CD4-positive, alpha-beta memory T cell (primary cell): ENCODE measurements at places on chromosomes 3 and 15. TPM values are rescaled to one million over a fixed set of nuclear protein-coding genes. Genes with fewer than 3 reads are reported as not detected.

The SLC2A2 gene
- not detected for total RNA-seq

The MITF gene
- total RNA-seq = 0.80 TPM

The CISH gene
- 14.7 TPM for total RNA-seq

The PIGZ gene
- 1.2 TPM for total RNA-seq

The ROBO2 gene
- total RNA-seq = not detected

The GCSAM gene
- 40.9 TPM for total RNA-seq

The GOLGA8T gene
- total RNA-seq = 0.72 TPM

The HYAL1 gene
- total RNA-seq = 0.50 TPM

GRCh38 chr3:125194849-125195601 lies 17.5 kb downstream of the SLC12A8 start:
- H3K27ac ChIP-seq = no peak overlapping the region
- H3K4me1 ChIP-seq = no peaks in the 10 kb centered on the region
- H3K27me3 ChIP-seq = no peaks in the 10 kb centered on the region
- no peaks in the 10 kb centered on the region for H3K36me3 ChIP-seq
- DNase-seq = no peak

- H3K36me3 ChIP-seq = no peaks in the 10 kb centered on the region
- H3K4me3 ChIP-seq = no peak overlapping the region
- no peak for DNase-seq
- peaks cover 4% of the 10 kb centered on the region for H3K27me3 ChIP-seq
Observed at GRCh38 chr3:124557433-124558232, 172.6 kb upstream of the UMPS start.

DNA sequence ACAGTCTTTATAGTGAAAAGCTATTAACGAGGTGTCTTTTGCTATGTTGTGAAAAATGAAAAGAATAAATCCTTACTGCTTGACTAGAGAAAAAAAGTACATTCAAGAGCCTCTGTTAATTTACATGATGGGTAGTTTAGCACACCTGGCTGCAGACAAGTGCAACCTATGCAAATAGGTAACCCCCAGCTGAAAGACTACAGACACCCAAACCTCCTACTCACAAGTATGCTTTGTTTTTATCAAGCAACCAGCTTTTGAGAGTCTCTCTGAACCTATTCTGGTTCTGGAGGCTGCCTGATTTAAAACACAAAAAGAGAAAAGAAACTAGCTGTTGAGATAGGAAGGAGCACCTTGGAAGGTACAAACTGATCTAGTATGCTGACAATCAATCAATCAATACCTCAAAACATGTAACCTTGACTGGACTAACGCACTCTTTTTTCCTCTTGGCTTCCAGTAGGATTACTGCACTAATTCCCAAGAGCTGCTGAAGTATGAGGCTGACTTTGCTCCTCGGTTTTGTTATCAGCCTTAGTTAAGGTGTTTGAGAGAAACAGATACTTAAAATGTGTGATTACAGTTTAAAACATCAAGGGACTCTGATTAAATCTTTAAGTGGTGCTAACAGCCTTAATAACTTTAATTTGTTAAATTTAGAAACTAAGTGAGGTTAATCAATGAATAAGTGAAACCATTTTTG lies 63.6 kb downstream of the OSBPL10 start:
- DNase-seq = no peak
- H3K27me3 ChIP-seq = no peaks in the 10 kb centered on the region

- DNase-seq = no peak
- no peak overlapping the region for H3K4me3 ChIP-seq
- no peaks in the 10 kb centered on the region for H3K4me1 ChIP-seq
- H3K27ac ChIP-seq = no peak overlapping the region
- peaks cover 5% of the 10 kb centered on the region for H3K27me3 ChIP-seq
Observed at GRCh38 chr3:124699051-124699450, 31.2 kb upstream of the UMPS start.

GRCh38 chr3:11187681-11188080 lies 33.4 kb downstream of the HRH1 start:
- H3K4me1 ChIP-seq = no peaks in the 10 kb centered on the region
- DNase-seq = no peak
- H3K27me3 ChIP-seq = no peaks in the 10 kb centered on the region
- H3K27ac ChIP-seq = no peak overlapping the region
- no peak overlapping the region for H3K4me3 ChIP-seq
- no peaks in the 10 kb centered on the region for H3K36me3 ChIP-seq

DNA sequence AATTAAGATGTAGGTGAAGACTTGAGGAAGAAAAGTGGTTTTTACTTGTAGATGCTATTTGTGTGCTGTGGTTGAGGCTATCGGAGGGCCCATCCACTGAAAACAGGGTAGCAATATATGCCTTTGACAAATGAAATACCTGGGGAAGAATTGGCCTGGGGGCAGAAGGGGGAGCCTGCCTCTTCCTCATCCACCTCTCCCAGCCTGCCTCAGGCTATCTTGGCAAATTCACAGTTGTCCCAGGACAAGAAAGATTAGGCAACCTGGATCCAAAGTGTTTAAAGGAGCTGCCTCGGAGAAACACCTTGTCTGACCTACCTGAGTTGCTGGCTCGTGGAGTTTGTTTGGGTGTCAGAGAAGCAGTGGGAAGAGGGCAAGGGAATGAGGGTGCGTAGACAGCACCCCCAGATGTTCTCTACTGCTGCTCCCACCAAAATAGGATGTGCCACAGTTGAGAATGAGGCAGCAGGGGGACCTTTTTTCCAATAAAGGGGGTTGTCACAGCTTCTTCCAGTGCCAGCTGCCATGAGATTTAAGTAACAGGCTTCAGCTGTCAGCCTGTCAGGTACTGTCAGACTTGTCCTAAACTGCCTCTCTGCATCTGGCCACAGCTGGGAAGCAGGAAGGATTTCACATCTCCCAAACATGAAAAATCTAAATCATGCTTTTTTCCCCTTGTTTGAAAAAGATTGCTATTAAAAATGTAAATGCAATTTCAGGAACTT lies 9.2 kb downstream of the PLEKHO2 start:
- no peak overlapping the region for H3K4me3 ChIP-seq
- H3K27me3 ChIP-seq = no peaks in the 10 kb centered on the region
- H3K27ac ChIP-seq = no peak overlapping the region
- no peak for DNase-seq

DNA sequence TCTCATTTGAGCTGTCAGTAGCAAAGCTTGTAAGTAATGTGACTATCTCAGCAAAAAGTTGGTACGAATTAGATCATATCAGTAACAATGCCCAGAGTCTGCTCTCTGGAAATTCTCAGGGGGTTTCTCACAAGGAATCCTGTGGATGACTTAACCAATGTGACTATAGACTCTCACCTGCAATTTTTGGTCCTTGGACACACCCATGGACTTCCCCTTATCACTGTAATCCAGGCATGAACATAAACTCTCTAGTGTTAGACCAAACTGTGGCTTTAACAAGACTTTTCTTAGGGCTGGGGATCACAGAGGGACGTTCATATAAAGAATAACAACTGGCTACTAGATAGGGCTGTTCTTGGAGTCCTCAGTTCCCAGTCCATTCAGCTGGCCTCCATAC lies 3.9 kb upstream of the ZNF80 start:
- H3K4me1 ChIP-seq = peaks cover 9% of the 10 kb centered on the region
- no peak overlapping the region for H3K4me3 ChIP-seq
- H3K27ac ChIP-seq = no peak overlapping the region
- no peak for DNase-seq
- H3K27me3 ChIP-seq = no peaks in the 10 kb centered on the region

DNA sequence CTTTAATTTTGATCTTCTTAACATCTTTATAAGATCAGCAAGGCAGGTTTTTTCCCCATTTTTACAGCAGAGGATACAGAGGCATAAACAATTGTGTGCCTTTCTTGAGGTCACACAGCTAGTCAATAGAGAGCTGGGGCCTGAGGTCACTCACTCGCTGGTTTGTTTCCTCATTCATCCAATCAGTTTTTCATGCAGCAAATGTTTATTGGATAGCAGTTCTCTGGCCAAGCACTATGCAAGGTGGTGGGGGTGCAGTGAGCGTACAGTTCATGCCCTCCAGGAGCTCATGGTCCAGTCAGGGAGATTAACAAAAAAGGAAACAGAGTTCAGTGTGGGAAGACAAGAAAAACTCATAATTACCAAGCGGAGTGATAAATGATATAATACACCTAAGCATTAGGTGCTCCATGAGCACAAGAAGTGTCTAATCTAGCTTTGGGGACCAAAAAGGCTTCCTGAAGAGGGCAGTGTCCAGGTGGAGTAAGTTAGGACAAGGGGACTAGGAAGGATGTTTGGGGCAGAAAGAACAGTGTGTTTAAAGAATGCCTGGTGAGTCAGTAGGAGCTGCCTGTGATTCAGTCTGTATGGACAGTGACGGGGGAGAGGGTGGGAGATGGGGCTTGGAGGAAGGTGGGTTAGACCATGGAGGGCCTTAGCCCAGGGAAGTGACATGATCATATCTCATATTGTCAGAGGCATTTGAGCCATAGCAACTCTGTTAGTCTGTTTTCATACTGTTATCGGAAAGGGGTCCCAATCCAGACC lies 29.3 kb downstream of the MAP2K5 start:
- no peaks in the 10 kb centered on the region for H3K36me3 ChIP-seq
- no peak for DNase-seq
- no peak overlapping the region for H3K4me3 ChIP-seq
- no peaks in the 10 kb centered on the region for H3K27me3 ChIP-seq
- no peaks in the 10 kb centered on the region for H3K4me1 ChIP-seq

DNA sequence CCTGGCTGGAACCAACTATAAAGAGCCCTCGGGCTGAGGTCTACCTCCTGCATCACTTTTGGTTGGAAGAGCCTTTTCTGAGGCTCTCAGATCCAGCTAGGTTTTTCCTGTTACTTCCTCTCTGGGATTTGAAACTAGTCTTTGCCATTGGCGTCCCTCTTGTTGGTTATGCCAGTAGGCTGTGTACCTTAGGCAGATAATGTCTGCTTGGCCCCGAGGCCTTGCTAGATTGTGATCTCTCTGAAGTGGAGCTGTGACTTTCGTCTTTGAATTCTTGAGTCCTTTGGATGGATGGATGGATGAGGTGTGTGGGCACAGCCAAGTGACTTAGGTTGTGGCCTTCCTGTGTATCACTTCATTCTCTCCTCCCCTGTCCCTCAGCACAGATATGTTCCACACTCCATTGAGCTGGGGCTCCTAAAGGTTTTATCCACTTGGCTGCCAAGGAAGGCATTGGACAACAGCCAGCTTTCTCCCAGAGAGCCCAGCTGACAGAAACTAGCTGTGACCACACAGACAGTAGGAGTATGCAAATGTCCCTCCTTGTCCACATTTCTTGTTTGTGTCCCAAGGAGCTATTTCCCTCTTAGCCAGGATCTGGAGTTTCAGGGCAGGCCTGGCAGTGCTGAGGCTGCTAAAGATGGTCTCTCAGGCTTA lies 7.9 kb upstream of the DNAJC17 start:
- no peaks in the 10 kb centered on the region for H3K27me3 ChIP-seq
- H3K36me3 ChIP-seq = peaks cover 6% of the 10 kb centered on the region
- DNase-seq = no peak
- H3K4me3 ChIP-seq = no peak overlapping the region

DNA sequence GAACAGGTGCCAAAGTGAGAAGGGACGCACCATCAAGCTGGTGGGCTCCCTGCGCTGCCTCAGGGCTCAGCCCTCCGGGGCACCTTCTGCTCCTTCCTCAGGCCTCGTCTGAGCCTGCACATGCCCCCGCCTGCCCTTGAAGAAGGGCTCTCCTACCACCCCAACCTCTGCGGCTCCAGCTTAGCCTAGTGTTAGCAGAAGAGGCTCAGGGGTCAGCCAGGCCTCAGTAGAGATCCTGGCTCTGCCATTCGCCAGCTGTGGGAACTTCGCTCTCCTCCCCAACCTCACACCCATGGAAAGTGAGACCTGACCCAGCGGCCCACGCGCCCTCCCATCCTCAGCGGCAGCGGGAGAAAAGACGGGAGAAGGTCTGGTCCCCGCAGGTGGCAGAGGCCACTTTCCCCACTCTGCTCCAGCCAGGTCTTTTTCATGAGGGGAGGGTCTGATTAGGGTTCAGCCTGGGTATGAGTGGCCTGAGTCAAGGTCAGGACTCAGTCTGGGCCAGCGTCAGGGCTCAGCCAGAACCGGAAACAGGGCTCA lies 8.2 kb downstream of the GRIP2 start:
- H3K4me1 ChIP-seq = no peaks in the 10 kb centered on the region
- no peak for DNase-seq
- H3K4me3 ChIP-seq = no peak overlapping the region
- no peak overlapping the region for H3K27ac ChIP-seq
- H3K36me3 ChIP-seq = no peaks in the 10 kb centered on the region
- no peaks in the 10 kb centered on the region for H3K27me3 ChIP-seq

DNA sequence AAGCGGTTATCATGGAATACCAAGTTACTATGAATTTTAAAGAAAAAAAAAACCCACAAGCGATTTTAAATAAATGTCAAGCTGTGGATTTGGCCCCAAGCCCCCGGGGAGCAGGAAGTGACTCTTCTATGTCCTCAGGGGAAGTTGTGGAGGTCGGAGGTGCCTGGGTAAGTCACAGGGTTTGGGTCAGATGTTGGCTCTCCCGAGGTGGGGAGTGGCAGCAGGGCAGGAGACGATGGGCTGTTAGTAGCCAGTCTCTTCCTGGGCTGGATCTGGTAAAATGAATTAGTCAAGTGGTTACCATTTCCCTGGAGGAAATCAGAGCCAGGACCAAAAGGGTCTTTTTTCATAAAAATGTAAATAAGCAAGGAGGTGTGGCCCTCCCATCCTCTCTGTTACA lies 316.7 kb downstream of the TLE3 start:
- H3K27ac ChIP-seq = no peak overlapping the region
- DNase-seq = no peak
- peaks cover 16% of the 10 kb centered on the region for H3K4me1 ChIP-seq
- H3K36me3 ChIP-seq = no peaks in the 10 kb centered on the region
- no peak overlapping the region for H3K4me3 ChIP-seq
- H3K27me3 ChIP-seq = no peaks in the 10 kb centered on the region

DNA sequence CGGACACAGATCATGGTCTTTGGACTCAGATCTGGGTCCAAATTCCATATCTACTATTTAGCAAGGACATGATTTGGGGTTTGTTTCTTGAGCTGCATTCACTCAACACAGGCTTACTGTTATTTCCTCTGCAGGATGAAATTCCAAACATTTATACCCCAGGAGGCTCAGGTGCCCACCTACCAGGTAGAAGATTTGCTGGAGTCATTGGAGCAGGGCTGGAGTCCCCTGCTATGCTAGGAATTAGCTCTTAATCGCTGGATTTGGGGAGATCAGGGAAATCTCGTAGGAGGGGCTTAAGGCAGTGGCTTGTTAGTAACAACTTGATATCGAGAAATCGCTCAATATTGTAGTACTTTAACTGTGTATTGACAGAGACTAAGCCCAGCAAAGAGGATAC lies 193.0 kb downstream of the IL20RB start:
- H3K27me3 ChIP-seq = no peaks in the 10 kb centered on the region
- no peaks in the 10 kb centered on the region for H3K4me1 ChIP-seq
- no peak overlapping the region for H3K27ac ChIP-seq
- H3K36me3 ChIP-seq = no peaks in the 10 kb centered on the region

DNA sequence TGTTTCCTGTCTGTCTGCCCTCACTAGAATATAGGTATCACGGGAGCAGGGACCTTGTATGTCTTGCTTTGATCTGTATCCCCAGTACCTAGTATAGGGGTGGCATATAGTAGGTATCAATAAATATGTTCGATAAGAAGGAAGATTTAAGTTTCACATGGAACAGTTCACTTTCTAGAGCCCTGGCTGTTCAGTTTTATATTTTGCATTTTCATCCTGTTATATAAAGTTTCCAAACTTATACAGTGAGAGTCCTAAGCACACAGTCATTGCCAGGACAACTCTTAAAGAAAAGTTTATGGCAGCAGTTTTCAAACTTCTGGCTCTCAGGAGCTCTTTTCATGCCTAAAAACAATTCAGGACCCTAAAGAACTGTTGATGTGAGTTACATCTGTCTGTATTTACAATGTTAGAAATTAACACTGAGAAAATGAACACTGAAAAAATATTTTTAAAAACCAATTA lies 13.4 kb downstream of the ITPR1 start:
- H3K27me3 ChIP-seq = no peaks in the 10 kb centered on the region
- no peaks in the 10 kb centered on the region for H3K36me3 ChIP-seq
- H3K27ac ChIP-seq = no peak overlapping the region
- no peak overlapping the region for H3K4me3 ChIP-seq
- DNase-seq = no peak
- H3K4me1 ChIP-seq = peaks cover 42% of the 10 kb centered on the region
